Stimulated activated CD4-positive, alpha-beta T cell treated with anti-CD3 and anti-CD28 coated beads, TNF-alpha, amount 100 ng/mL, for 24 hours (primary cell): ENCODE measurements at places on chromosomes 12 and 14.

- DNase-seq, result no peak
Observed at GRCh38 chr14:99468836-99469592, 11.6 kb downstream of the SETD3 start.

- peak; percentile 62 for DNase-seq
Observed at GRCh38 chr14:22555384-22556011, 33.5 kb downstream of the DAD1 start.

- DNase-seq, result no peak
Observed at GRCh38 chr14:50717811-50718210, 49.7 kb upstream of the SAV1 start.

DNA sequence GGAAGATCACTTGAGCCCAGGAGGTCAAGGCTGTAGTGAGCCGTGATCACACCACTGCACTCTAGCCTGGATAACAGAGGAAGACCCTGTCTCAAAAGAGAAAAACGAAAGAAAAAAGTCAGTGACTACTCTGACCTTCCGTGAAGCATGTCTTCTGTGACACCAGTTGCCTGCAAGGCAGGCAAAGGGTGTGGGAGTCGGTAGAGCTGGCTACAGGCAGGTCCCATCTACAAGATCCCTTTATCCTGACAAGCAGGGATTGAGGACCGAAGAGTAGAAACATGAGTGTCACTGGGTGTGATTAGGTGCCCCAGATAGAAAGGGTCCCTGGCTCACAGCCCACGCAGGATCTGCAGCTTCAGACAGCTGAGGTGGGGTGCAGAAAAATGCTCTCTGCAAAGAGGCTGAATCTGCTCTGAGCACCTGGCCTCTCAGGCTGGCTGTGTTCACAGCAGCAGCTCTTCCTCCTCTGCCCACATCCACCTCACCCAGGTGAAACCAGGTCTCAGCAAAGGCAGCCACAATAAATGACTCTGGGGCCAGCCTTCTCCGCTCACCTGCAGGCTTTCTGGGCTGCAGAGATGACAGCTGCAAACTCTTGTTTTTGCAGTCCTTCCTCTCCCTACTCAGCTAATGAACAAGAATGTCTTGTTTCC is 28.6 kb upstream of the HSP90B1 start:
- DNase-seq, result no peak

DNA sequence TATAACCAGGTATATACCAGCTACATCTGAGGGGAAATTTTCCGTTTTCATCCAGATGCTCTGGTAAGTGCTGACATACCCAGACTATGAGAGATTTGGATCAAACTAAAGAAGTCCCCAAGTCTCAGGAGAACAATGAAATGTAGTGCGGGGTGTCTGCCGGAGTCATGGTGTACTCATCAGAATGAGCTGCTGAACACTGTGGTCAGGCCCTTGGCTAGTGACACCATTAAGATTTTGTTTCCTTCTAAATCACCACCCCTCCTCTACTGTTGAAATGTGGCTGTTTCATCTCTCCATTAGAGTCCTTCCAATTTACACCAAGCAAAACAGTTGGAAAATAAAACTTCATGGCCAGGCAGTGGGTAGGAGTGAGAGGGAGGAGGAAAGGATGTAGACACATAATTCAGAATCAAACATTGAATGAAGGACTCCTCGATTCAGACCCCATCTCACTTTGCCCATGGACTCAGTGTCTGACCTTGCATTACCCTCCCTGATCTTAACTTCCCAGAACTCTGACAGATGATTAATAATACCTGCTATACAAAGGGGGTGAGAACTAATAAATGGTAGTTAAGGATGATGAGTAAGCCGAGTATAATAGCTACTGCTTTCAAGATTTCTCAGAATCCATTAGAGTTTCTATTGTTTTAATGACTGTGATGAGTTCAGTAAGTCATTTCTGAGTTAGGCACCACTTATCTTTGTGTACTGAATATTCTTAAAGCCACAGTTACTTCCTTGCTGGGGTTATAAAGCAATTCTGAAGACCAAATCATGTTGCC is 127.4 kb downstream of the CRADD start:
- no peak for DNase-seq

- peak; percentile 25 for DNase-seq
Observed at GRCh38 chr14:76924371-76925096, 98.3 kb downstream of the LRRC74A start.

- no peak for DNase-seq
Observed at GRCh38 chr12:2283916-2284315, 231.1 kb downstream of the CACNA1C start.

DNA sequence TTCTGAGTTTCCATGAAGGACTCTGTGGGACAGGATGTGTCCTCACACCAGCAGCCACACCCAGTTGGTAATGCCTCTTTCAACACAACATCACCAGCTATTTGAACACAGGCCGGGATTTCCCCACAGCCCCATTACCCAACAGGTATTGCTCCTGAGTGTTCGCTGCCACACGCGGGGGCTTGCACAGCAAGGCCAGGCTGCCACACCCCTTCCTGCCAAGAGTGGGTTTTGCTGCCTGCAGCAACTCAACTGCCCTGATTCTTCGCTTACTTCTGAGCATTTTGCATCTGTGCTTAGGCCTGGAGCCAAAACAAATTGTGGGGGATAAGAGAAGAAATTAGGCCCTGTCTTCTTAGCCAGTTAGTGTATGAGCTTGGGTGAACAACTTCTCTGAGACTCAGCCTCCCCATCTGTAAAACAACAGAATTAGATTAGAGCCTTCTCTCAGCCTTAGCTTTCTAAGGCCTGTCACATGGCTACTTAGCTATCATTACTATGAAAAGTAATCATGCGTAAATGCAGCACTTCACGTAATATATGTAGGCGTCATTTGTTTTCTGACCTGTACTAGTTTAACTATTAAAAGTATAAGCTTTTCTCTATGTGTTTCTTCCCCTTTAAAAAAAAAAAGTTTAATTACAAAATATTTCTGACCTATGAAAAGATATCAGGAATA is 20.0 kb downstream of the CKAP4 start:
- peak; percentile 35 for DNase-seq

- peak; percentile 60 for DNase-seq
Observed at GRCh38 chr14:75132382-75133086, 5.7 kb upstream of the NEK9 start.

DNA sequence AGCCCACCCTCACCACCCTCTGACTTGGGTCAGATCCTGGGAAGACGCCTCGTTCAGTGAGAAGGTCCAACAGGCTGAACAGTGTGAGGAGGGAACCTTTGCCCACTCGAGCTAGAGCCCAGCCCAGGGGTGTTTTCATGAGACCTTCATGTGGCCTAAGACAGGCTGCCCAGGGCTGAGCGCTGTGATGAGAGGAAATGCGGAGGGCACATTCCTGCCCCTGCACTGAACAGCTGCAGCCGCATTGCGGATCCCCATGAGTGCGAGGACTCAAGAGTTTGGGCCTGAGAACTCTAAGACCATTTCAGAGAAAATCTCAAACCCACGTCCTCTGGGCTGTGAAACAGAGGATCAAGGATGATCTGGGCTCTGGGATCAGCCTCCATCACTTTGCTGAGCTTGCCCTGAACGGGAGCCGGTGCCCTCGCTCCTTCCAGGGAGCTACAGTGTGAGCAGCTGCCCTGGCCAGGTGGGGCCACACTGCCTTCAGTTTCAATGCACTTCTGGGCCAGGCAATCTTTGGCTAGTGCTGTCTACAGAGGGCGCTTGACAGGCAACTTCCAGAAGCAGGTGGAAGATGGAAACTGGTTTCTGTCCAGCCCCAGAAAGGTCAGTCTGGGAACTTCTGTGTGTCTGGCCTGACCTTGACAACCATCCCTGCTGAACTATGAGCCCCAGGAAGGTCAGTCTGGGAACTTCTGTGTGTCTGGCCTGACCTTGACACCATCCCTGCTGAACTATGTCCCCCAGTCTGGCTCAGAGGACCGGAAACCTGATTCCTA is 43.5 kb upstream of the P2RX7 start:
- DNase-seq, result no peak

DNA sequence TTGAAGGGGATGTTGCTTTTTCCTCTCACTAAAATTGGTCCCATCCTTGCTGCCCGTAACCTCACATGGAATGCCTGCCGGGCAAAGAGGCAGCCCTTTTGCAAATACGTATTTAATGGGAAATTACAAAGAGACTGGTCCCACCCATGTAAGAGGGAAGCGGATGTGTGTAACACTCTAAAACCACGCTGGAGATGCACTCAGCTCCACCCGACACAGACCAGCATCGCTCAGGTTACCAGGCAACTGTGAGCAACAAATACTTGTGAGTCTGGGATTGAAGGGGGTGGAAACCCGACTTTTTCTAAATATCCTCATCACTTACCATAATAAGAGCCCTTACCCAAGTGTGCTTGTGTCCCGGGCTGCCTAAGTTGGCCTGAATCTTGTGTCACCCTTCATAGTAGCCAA is 47.7 kb downstream of the ELK3 start:
- peak; percentile 43 for DNase-seq

DNA sequence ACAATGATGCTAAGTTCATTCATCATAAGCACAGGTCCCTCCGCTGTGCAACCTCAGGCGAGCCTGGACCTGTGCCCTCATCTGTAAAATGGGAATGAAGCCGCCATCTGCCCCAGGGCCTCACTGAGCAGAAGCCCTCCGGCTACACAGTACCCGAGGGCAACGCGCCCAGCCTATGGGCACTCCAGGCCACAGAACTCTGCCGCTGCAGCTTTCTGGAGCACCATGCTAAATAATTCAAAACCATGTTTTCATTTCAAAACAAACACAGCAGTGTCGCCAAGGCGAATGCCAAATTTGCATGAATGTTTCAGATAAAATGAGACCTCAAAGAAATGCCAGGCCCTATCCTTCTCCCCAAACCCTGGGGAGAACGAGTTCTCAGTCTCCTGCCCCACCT is 4.0 kb downstream of the NCOR2 start:
- no peak for DNase-seq

GRCh38 chr12:109203480-109203879 is 87.1 kb downstream of the ACACB start:
- no peak for DNase-seq

- DNase-seq, result no peak
Observed at GRCh38 chr14:25231004-25231403, 181.1 kb upstream of the STXBP6 start.

GRCh38 chr12:11621797-11622423 is 27.6 kb upstream of the ETV6 start:
- DNase-seq, result no peak

- DNase-seq, result no peak
Observed at GRCh38 chr12:2259369-2259768, 206.6 kb downstream of the CACNA1C start.

- DNase-seq, result no peak
Observed at GRCh38 chr14:20848955-20849570, 42.1 kb upstream of the RNASE3 start.
